ENCODE measurements at places on chromosomes 4 and X.

DNA sequence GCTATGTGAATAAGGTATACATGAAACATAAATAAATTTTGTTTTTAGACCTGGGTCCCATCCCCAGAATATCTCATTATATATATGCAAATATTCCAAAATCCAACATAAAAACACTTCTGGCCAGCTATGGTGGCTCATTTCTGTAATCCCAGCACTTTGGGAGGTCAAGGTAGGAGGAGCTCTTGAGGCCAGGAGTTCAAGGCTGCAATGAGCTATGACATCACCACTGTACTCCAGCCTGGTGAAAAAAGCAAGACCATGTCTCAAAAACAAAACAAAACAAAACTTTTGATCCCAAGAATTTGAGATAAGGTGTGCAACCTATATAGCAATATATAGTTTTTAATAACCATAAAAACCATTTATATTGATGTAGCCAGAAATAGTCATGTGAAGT is 5.4 kb upstream of the ADGRA3 start:
- DNase-seq = no peak

DNA sequence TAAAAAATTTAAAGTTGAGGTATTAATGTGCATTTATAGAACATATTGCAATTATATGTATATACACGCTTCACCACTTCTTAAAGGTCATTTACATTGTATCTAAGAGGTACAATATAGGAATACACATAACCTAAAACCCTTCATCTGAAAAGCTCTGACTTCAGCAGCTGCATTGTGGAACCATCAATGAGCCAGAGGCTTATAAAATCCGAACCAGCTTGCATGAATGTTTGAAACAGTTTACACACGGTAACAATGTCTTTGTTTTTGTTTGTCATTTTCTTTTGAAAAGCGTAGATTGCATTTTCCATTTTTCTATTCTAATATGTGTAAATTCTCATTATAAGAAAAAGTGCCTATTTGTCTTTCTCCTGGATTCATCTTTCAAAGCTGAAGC is 221.6 kb downstream of the DCLK2 start:
- no peak for DNase-seq

DNA sequence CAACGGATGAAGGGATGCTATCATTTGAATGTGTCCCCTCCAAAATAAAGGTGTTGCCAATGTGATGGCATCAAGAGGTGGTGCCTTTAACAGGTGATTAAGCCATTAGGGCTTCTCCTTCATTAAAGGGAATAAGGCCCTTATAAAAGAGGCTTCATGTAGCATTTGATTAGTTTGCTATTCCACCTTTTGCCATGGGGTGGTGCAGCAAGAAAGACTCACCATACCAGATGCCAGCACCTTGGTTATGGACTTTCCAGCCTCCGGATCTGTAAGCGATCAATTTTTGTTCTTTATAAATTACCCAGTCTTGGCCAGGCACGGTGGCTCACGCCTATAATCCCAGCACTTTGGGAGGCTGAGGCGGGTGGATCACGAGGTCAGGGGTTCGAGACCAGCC is 7.9 kb upstream of the SLC25A43 start:
- DNase-seq = no peak

DNA sequence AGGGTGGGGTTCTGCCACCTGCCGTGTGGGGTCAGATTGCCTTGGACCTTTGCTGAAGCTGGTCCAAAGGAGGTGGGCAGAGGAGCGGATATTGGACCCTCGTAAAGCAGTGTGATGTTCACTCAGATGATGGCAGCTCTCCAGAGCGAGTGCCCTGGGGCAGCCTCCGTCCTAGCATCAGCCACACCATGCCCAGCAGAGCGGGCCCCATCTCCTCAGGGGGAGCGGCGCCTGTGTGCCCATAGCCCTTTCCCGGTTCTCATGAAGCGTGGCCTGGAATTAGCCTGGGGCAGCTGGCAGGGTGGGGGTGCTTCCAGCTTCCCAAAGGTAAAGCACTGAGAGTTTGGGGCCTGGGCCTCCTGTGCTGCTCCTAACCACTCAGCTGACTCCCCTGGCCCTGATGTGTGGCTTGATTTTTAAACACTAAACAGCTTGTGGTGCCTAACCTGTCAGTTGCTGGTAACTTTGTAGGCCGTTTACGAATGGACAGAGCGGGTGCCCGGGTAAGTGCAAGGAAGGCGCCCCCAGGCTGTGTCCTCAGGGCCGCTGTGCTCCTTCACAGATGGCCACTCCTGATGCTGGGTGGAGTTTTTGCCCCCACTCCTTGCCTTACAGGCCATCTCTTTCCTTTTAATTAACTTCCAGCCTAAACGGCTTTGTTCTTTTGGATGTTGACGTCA is 36.0 kb downstream of the NOP14 start:
- no peak for DNase-seq

GRCh38 chr4:173014836-173015235 is 153.8 kb upstream of the GALNT7 start:
- no peak for DNase-seq

DNA sequence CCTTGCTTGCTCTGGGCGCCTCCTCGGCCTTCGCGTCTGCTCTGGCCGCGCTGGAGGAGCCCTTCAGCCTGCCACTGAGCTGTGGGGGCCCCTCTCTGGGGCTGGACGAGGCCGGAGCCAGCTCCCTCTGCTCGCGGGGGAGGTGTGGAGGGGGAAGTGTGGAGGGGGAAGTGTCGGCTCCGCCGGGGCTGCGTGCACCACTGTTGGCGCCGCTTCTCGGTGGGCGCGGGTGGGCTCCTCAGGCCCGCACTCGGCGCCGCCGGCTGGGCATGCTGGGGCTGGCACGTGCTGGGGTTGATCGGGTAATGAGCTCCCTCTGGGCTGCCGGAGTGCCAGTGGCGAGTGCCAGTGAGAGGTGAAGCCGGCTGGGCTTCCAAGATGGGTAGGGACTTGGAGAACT is 116.7 kb downstream of the CPXCR1 start:
- DNase-seq = no peak

- no peak for DNase-seq
Measured at GRCh38 chr4:121219227-121219626, 55.1 kb upstream of the TNIP3 start.

GRCh38 chr4:97828646-97829045 is 314.6 kb downstream of the STPG2 start:
- no peak for DNase-seq

GRCh38 chr4:111652236-111652635 is 493.0 kb upstream of the FAM241A start:
- no peak for DNase-seq

DNA sequence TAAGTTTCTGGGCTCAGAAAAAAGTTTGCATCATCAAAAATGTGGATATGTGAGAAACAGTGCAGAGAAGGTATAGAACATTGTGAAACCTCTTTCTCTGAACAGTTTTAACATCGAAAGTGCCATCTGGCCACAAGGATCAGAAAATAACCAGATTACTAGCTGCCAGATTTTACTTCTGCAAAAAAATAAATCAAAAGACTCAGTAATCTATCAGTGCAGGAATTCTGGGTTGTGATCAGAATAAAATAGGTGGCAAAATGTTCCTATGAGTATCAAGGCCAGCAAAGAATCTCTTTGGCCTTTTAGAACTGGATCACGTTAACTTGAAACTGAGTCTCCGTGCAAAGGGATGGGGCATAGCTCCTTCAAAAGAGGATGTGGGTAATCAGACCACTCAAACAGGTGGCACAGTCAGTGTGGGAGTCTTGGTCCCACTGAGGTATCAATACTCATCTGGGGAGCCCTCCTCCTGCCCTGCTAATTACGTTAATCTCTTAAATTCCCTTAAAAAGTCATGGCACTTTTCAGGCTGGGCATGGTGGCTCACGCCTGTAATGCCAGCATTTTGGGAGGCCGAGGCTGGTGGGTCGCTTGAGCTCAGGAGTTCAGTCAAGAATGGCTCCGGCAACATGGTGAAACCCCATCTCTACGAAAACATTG is 26.7 kb upstream of the RBM47 start:
- no peak for DNase-seq

GRCh38 chr4:32106767-32107166 is 1386.6 kb downstream of the PCDH7 start:
- DNase-seq = no peak

- peak; percentile 27 for DNase-seq
Measured at GRCh38 chrX:43949669-43950068, 23.5 kb downstream of the NDP start.

GRCh38 chr4:102216666-102217065 is 128.6 kb downstream of the SLC39A8 start:
- DNase-seq = no peak

DNA sequence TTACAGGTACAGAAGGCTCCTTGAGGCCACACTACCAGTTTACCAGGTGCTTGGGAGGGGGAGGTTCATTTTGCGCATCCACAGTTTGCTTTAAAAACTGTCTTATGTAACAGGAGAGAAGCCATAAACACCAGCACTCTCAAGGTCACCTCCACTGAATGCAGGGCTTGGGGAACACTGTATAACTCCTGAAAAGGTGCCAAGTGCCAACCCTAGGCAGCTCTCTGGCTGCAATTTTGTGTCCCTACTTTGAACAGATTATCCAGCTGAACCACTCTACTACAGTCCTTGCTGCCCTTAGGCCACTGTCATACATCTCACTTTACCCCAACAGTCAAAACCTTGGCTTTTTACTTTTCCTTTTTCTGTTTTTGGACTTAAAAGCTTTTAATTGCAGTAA is 507.9 kb downstream of the SMARCA1 start:
- DNase-seq = no peak

DNA sequence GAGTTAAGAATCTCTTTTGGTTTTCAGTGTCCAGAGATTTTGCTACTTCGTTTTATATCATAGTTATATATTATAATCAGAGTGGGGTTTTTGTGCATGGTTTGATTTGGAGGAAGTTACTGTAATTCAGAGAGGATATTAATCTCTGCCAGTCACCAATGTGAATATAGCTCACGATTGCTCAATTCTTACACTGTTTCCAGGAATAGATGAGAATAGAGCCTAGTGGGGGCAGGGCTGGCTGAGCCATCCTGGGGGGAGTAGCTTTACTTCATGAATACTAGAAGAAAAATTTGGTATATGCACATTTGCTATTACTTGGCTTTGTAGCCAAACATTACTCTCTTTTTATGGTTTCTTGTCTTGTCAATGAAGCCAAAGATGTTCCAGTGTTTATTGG is 60.9 kb upstream of the TRPC3 start:
- no peak for DNase-seq

DNA sequence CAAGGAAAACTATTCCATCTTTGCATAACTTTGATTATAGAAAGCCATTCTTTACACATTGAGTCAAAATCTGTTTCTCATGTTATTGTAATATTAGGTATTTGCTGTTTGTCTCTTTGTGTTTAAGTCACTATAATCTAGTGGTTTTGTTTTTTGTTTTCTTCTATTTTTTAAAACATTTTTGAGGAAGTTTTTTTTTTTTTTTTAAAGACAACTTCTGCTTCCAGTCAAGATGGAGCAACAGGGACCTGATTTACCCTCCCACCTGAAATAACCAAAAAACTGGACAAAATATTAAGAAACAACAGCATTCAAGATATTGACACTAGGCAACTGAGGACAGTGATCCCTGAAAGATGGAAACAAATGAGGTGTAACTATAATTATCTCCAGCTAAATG is 18.4 kb upstream of the NSUN7 start:
- DNase-seq = no peak

- DNase-seq = no peak
Measured at GRCh38 chrX:39816871-39817731, 280.7 kb downstream of the BCOR start.

DNA sequence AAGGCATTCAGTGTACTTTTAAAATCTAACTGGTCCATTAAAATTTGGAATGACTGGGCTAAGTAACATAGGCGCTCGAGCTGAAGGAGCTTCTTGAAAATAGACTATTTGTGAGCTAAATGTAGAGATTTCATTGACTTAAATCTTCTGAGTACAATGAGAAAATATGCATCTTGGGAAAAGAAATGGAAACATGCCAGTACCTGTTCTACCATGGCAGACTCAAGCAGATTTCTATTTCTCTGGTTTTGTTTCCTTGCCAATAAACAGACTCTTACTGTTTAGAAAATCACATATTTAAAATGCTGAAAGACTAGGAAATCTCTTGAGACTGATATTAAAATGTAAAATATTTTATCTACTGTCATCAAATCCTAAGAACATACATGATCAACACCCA is 678.1 kb downstream of the FAT4 start:
- DNase-seq = no peak

DNA sequence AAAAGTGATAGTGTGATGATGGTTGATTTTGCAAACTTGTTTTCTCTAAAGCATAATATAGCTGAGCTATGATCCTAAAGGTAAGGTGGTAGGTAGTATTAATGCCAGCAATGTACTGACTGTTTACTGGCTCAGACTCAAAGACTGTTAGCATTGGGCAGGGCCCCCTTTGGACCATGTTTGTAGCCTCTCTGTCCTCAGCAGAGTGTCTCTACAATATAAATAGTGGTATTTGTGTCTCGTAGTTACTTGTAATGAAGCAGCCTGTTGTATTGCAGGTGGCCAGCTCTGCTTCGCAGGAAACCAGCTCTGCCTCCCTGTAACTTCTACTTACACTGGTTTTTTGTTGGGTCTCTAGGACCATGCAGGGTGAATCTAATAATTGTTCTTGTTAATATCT is 70.5 kb downstream of the ARHGAP10 start:
- DNase-seq = no peak

DNA sequence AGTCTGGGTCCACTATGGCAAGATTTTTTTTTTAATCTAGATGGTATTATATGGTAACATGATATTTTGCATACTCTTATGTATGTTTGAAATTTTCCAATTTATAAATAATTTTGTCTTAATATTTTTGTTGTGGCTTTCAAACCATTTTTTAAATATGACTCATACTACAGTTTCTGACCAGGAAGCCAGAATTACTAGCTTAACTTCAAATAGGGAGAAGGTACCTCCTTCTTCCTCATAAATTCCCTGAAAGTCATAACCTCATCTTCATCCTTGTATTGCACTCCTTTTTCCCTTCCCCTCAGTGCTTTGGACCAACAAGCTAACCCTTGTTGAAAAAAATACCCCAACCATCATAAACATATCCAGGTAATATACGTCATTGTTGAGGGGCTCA is 21.6 kb downstream of the ARAP2 start:
- no peak for DNase-seq

DNA sequence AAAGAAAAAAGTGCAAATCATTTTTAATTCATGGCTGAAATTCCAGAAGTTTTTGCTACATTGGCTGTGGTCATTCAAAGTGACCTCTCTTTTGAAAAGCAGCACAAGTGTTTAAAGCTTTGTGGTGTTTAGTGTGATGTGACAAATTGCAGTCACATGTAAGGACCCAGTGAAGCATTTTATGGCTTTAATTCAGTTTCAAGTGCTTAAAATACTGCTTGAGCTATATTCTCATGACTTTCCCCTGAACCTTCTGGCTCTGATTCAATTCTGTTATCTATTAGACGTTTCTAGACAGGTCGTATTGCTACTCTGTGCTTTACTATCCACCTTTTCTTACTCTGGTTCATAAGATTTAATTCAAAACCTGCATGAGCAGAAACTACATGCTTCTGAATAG is 105.8 kb downstream of the FAT4 start:
- no peak for DNase-seq

- DNase-seq = no peak
Measured at GRCh38 chrX:22664826-22665225, 334.9 kb upstream of the DDX53 start.

All from HuH-7.5 (cell line).